NCI-H187 treated with DMSO at 0.1 percent for 48 hours (cell line): ENCODE measurements at places on chromosomes 12 and 14.
A peak's percentile ranks its signal among the peaks of the same experiment; 100 is the strongest.

DNA sequence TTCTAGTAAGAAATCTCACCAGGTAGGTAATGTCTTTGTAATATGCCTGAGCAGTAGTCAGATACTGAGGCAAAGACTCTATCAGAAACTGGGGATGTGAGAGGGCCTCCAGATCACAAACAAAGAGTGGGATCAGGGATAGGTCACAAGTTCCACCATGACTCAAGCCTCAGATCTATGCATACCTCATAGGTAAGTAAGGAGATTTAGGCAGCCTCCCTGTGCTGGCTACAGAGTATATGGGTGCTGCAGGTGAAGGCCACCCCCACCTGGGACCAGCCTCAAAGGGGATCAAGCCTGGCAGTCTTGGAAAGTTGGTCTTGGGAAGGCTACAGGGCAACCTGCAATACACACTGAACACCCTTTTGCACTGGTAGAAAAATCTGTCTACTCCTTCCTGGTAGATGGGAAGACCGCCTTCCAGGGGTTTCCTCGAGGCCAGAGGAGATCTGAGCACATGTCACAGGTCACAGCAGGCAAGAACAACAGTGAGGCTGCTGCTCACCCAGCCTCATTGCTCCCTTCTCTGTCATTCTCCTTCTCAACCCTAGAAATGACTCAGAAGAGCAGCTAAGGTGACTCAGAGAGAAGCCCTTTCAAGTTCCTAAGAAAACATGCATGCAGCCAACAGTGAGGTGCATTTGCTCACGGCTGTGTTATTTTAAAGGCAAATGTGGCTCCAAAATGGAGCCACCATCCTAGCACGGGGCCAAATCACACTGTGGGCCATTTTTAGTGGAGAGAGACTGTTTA is 143.4 kb upstream of the CDKN3 start:
- no peak for DNase-seq

- no peak for DNase-seq
Observed at GRCh38 chr12:65015850-65016249, 105.3 kb downstream of the WIF1 start.

- no peak for DNase-seq
Observed at GRCh38 chr12:43288671-43289425, 263.2 kb downstream of the ADAMTS20 start.

- no peak for DNase-seq
Observed at GRCh38 chr12:12583510-12584178, 21.0 kb upstream of the DUSP16 start.

DNA sequence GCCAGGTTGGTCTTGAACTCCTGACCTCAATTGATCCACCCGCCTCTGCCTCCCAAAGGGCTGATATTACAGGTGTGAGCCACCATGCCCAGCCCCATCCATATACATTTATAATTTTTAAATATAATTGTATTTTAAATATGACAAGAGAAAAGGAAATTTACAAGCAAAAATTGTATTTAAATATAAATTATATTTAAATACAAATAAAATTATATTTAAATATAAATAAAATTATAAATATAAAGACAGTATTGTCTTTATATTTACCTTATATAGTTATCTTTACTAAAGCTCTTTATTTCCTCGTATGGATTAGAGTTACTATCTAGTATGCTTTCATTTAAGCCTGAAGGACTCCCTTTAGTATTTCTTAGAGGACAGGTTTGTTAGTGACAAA is 11.9 kb upstream of the ATF7 start:
- no peak for DNase-seq

DNA sequence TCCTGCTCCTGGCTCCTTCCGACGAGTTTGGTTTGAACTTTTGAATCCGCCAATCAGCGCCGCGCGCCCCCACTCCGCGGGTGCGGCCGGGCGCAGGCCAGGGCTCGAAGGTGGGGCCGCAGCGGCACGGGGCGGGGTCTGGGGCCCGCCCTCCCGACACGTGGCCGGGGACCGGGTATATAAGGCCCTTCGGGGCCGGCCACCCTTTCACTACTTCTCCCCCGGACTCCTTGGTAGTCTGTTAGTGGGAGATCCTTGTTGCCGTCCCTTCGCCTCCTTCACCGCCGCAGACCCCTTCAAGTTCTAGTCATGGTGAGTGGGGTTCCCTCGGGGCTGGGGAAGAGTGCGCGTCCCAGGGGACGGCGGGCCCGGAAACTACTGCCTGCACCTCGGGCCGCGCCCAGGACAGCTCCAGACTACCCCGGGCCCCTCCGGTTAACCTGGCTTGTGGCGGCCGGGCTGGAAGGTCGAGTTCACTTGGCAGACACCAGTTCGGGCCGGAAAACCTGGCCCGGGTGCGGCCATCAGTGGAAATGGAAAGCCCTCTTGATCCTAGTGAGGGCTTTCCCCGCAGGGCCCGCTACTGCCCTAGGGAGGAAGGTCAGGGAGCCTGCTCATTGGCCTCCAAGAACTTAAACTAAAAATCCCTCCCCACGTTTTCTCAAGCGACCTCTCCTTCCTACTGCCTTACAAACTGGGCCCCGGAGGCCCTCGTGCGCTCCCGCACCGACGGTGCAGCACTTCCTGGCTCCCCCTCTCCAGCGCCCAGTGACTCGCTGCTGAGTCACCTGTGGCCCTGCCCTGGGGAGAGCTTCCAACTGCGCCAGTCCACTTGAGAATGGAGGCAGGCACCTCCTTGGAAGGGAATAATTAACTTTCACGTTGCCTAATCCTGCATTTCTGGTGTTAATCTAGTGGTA is at the start of gene TUBA1C:
TSS of gene TUBA1C (plus strand) at position 210 of the 920 bp plus-strand sequence. CDS start at position 310, 100 bp downstream.
- DNase-seq = peak; percentile 50

DNA sequence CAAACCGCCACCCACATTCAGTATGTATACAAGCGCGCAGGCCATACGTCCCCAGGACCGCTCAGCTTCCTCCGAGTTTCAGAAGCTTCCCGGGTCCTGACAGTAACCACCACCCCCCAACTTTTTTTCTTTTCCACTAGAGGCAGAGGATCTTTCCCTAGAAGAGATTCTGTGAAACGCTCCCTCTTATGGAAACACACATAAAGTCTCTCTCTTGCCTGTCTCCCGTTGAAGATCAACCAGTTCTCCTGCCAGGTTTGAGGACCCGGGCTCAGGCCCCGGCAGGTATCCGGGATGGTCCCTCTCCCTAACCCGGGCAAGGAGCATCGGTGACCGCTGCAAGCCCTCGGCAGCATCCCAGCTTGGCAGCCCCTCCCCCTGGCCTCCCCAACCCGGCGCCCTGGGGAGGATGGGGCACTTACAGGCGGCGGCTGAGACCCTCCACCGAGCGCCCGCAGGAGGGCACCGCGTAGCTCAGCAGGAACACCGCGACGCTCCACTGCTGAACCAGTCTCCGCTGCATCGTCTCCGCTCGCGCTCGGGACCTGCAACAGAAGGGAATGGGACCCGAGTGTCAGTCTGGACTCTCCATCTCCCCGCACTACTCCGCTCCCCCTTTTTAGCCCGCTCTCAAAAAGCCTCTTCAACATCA is 3.4 kb downstream of the PTHLH start:
- DNase-seq = no peak

DNA sequence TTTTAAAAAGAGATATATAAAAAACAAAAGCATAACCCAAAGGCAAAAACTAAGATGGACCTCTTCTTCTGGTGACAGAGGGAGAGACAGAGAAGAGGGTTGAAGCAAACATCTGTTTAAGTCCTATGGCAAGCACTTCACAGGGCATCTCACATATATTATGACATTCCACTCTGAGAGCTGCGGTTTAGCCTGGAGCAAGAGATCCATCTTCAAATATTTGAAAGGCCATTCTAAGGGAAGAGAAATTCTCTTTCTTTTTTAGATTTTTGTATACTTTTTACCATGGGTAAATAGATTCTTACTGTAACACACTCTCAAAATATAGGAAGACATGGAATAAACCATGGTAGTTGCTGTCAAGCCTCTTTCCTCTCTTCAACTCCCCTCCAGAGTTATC is 204.1 kb downstream of the GXYLT1 start:
- peak; percentile 69 for DNase-seq

DNA sequence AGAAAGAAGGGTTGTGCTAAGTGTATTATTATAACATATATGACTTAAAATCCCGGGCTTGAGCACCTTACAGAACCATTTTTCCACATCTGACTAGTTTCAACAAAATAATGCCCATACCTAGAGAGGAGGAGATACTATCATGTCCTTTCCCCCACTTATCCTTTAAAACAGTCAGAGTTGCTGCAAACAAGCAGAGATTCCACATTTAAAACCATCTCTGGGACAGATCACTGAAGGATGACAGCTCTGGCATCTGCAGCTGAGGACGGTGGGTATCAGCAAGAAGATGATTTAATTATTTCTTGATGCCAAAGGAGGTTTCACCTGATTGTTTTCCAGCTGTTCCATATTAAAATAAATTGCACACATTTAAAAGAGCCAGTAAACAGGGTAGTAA is 328.0 kb upstream of the TMTC1 start:
- no peak for DNase-seq

- no peak for DNase-seq
Observed at GRCh38 chr12:87923361-87923760, 105.8 kb downstream of the C12orf50 start.

DNA sequence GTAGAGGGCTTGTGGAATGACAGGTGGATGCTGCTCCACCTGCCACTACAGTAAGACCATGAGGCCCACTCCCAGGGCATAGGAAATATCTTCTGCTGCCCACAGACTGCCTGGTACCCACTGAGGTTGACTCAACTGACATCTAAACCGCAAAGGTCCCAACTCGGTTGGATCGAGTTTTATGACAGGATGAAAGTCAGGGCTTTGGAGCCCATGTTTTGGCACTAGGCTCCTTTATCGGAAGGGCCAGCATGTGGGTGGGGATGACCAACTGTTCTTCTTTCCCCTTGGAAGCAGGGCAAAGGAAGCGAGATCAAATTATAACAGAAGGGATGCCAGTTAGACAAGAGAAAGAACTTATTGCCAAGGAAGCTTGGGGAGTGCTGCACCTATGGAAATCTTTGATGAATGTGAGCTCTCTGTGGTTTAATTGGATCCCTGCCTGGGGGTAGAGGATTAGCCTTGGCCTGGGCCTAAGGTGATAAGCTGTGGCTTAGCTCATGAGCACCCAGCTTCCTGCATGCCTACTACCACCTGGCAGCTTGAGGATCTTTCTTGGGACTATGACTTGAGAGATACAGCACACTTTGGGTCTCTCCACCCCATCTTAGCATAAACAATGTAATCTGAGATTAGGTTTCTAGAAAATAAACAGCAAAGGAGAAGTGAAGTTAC is 121.8 kb downstream of the KCNA5 start:
- no peak for DNase-seq

GRCh38 chr12:51345681-51346080 is 798 bp downstream of the CELA1 start:
- no peak for DNase-seq

DNA sequence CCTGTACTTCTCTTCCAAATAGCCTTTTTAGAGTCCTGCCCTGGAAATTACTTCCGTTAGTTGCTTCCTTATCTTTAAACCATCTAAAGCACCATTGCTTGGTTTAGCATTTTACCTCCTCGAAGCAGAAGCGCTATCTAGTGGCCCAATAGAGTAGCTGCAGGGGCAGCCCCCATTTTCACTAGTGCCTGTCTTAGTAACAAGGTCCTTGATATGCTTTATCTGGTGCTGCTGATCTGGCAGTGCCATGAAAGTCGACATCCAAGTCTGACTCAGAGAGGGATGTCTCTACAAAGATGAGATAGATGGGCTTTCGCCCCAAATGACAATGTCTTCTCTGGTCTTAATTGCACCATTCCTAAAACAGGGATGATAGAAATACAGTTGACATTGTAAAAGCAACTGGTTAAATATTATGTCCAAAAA is 25.0 kb upstream of the CIT start:
- peak; percentile 91 for DNase-seq

DNA sequence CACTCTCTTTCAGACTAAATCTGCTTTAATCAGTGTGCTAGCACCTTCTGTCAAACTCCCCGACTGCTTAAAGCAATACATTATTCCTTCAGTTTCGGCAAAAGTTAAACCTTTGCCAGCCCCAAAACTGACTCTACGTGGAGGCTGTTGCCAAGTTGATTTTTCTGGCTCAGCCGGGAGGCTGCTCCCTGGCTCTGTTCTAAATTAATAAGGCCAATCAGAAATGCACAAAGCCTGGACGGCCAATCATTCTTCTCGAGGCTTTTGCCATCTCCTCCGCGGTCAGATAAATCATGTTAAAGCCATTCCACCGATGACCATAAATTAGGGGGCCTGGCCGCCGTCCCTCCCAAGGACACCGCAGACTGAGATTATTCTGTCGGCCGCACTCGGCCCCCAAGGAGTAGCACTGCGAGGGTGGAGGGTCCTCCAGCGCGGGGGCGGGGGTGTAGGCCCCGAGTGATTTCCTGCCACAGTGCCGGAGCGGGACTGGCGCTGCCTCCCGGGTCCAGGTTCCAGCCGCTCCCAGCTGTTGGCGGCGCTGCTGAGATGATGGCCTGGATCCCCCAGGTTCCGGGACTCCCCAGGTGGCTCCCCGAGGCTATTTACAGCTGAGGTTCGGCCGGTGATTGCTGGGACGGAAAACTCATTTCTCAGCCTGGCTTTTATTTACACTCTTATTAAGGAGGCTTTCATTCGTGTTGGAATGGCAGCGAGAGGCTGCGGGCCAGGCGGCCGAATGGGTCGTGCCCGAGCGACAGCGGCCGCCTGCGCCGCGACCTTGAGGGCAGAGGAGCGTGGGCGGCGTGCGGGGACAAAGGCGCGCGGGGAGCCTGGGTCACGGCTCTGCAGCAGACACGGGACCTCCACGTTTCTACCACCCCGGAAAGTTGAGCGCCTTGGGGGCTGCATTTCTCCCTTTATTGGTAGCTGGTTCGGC is 165.1 kb downstream of the MON2 start:
- DNase-seq = no peak

GRCh38 chr12:105547786-105548185 is 217.3 kb downstream of the C12orf75 start:
- no peak for DNase-seq

GRCh38 chr12:89165703-89166102 is 186.6 kb downstream of the DUSP6 start:
- no peak for DNase-seq

- DNase-seq = no peak
Observed at GRCh38 chr12:122880668-122881067, 15.3 kb downstream of the VPS37B start.

DNA sequence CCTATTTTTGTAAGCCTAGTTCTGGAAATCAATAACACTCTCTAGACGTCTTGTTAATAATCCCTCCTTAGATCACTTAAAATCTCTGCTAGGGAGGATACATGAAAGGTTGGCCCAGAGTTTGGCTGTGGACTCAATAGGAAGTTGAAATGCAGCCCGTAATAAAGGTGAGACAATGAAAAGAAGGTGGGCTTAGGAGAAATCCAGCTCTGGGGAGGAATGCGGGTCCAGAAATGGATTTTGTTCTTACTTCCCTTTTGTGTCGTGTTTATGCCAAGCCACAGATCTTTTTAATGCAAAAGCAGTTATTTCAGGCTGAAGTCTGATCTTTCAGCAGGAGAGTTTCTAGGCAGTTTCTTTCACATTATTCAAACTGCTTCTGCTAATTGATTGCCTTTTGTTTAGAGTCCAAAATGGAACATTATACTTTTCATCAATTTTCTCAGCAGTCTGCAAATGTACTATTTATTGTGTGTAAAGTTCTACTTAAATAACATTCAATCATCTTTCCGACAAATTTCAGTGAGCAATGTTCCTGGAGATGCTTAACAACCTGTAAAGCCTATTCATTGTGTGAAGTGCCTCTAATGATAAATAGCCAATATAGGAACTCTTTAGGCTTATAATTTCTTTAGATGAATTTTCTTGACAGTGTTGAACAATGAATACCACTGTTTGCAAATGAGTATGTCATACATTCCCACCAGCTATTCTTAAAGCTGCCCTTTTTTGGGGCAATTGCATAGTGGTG is 252.9 kb upstream of the KRR1 start:
- DNase-seq = no peak

- no peak for DNase-seq
Observed at GRCh38 chr12:95601091-95601961, 50.0 kb upstream of the USP44 start.

- no peak for DNase-seq
Observed at GRCh38 chr14:28057359-28058296, 709.0 kb upstream of the FOXG1 start.
